ENCODE measurements at places on chromosomes 4 and X.

- DNase-seq, result no peak
These were observed 80.8 kb downstream of the HMGN5 start for GRCh38 chrX:81120936-81121371.

GRCh38 chr4:151644622-151645021 lies 116.2 kb downstream of the GATB start:
- DNase-seq, result no peak

DNA sequence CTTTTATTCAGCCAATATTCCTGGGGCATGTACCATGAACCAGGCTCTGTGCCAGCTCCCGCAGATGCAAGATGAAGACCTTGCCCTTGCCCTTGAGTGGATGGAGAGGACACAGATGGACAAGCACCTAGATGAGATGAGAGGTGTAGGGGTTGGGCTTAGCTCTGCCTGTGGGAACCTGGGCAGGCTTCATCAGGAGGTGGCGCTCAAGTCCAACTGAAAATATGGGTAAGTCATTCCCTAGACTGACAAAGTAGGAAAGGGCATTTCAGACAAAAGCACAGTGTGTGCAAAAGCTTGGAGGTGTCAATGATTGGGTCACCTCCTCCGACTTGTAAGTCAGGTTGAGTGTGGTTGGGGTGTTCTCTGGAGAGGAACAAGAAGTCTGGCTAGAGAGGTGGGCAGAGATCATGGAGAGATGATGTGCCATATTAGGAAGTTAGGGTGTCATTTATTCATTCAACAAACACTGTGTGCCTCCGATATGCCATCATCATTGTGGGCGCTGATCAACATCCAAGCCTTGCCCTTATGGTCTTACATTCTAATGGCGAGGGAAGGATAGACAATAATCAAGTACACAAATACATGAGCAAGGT lies 64.6 kb downstream of the ANAPC4 start:
- DNase-seq, result no peak

DNA sequence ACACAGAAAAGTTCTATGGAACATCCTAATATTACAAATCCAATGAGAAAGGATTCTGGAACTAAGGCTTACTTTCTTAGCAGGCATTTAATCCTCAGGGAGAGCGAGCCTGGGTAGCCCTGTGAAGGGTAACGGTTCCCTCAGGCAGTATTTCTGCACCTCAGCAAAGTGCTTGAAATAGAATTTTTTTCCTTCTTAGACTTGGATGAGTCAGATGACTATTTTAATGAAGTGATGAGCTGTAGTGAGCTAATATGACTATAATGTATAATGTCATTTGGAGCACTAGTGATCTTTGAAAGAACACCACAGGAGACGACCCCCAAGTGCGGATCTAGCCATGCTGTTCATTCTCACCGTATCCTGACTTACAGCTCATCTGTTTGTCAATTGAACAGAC lies 493.0 kb upstream of the FAM241A start:
- DNase-seq, result no peak

- no peak for DNase-seq
These were observed 72.8 kb upstream of the MTNR1A start for GRCh38 chr4:186628058-186628711.

DNA sequence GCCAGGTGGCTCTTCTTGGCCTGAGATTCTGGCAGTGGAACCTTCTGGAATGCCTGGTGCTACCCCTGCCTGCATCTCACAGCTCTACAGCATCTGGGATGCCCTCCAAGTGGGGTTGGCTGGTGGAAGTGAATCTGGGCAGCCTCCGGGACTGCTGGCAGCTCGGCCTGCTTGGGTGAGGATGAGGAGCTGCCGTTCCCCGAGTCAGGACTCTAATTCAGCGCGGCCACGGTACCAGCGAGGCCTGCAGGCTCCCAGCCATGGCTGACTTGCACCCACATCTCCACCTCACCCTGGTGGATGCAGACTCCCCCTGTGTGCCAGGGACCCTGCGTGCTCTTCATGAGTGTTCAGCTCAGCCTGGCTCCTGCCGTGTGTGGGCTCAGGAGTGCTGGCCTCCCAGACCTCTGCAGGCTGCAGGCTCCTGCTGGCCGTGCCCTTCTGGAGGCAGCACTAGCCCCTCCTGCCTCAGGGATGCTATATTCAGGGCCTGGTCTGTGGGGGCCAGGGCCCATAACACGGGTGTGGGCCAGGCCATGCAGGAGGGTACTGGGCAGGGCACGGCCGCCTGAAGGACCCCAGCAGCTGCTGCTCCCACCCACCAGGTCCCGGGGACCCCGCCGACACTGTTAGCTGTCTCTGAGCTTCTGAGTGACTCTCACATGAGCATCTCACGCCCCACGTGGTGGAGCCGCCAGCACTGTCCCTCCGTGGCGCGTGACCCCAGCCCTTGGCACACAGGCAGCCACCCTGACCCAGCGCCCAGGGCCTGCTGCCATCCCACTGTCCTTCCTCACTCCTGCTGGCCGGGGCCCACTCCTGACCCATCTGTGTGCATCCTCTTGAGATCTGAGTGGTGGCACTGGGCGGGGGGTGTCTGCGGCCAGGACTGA lies 10.6 kb downstream of the UVSSA start:
- DNase-seq, result no peak

- DNase-seq, result no peak
These were observed 13.8 kb upstream of the SLC2A9 start for GRCh38 chr4:10035130-10035529.

- no peak for DNase-seq
These were observed 107.4 kb upstream of the SLC4A4 start for GRCh38 chr4:71231129-71232055.

- DNase-seq, result no peak
These were observed 76.5 kb upstream of the BCOR start for GRCh38 chrX:40174001-40174853.

DNA sequence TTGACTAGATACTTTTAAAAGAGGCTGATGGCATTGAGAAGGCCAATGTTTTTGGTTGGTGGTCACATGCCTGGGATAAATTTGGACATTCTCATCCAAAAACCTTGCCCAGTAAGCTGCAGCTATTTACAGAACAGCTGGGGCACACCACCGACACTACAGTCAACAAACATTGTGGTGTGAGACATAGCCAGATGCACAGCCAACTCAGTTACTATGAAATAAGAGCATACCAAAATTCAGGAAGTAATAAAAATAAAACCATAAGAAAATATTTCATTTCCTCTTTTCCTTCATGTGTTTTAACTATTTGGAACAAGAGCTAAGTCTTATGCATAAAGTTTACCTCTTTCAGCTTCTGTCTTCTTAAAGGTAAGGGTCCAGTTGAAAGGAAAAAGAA lies 8.8 kb downstream of the PPM1K start:
- no peak for DNase-seq

DNA sequence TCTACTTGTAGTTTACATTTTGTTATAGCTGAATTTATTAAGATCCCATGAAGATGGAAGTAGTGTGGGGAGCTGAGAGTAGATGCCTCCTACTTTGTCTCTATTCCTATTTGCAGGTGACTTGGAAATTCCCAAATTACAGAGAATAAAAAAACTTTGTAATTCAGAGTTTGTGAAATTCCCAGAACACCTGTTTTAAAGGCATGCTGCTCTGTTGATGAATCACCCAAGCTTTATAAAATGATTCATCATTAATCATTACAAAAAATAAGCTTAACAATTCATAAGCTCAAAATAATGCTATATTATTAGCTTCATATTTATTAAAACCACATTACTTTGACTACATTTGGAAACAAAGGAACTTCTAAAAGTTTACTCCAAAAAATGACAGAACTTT lies 856.3 kb downstream of the RPA4 start:
- no peak for DNase-seq

GRCh38 chr4:33037464-33037863 lies 2317.3 kb downstream of the PCDH7 start:
- DNase-seq, result no peak

GRCh38 chr4:71126719-71127118 lies 133.3 kb downstream of the DCK start:
- no peak for DNase-seq

- no peak for DNase-seq
These were observed 115.1 kb downstream of the SLC39A8 start for GRCh38 chr4:102230194-102230593.
